ENCODE measurements at places on chromosomes 5 and 9.

DNA sequence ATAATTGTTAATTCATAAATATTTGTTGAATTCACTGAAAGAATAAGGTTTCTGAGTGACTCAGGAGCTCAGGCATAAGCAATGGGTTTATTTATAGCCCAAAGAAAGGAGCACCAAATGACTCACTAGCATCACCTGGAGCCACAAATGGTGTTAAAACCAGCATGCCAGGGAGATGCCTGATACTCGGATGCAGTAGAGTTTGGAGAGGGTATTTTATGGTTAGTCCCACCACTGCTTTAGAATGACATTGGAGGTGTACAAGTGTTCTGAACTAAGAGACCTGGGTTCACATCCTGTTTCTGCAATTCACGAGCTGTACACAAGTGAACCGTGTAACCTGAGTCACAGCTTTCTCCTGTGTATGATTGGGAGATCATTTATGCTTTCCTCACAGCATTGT lies 25.2 kb downstream of the CCL28 start:
- no peak for DNase-seq

DNA sequence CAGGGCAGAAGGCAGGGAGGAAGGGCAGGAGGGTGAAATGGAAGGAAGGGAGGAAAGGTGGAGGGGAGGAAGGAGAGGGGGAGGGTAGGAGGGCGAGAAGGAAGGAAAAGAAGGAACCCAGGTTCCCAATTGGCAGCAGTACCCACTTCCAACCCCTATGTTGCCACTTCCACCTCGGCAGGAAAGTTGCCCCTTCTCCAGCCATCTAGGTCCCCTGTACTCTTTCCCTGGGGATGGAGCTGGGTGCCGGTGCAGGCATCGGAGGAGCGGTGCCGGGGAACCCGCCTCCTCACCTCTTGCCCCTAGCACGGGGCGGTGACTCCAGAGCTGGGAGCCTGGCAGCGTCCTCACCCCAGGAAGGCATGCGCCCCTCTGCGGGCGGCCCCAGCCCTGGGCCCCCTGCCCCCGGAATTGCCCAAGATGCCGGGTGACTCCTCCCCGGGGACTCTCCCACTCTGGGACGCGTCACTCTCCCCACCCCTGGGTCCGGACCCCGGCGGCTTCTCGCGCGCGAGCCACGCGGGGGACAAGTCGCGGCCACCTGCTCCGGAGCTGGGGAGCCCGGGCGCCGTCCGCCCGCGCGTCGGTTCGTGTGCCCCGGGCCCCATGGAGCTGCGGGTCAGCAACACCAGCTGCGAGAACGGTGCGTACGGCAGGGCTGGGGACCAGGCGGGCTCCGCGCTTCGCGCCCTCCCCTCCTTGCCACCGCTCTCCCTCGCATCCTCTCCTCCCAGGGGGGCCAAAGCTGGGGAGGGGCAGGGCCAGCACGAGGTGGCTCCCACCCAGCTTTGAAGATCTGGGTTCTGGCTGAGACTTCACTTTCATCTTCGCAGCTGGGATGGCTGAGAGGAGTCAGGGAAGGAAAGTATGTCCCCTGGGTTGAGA lies at the start of gene NIPAL4:
TSS of gene NIPAL4 (plus strand) at position 499 of the 885 bp plus-strand sequence. CDS start at position 607, 108 bp downstream.
- no peak for DNase-seq

DNA sequence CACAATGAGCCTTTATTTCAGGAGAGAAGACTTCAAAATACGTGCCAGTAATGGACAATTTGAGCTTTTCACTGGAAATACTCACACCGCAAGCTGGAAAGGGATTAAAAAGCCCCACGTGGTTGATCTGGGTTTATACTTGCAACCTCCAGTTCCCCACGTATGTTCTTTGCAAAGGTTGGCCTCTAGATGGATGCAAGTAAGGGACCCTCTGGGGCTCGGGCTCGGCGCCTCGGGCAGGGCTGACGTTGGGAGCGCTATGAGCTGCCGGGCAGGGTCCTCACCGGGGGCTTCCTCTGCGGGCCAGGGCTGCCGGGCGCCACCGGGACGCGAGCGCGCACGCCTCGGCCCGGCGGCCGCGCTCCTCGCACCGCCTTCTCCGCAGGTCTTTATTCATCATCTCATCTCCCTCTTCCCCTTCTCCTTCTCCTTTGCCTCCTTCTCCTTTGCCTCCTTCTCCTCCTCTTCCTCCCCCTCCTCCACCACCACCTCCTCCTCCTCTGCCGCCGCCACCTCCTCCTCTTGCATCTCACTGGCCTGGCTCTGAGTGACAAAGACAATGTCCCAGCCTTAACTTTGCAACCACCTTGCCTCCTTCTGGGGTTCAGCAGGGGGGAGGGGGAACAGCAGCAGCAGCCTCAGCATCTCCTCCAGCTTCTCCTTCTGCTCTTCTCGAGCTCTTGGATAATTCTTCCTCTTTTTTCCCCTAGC lies 701 bp upstream of the ZNF462 start:
- peak; percentile 46 for DNase-seq

GRCh38 chr9:92769286-92769685 lies 4.7 kb upstream of the BICD2 start:
- DNase-seq, result no peak

DNA sequence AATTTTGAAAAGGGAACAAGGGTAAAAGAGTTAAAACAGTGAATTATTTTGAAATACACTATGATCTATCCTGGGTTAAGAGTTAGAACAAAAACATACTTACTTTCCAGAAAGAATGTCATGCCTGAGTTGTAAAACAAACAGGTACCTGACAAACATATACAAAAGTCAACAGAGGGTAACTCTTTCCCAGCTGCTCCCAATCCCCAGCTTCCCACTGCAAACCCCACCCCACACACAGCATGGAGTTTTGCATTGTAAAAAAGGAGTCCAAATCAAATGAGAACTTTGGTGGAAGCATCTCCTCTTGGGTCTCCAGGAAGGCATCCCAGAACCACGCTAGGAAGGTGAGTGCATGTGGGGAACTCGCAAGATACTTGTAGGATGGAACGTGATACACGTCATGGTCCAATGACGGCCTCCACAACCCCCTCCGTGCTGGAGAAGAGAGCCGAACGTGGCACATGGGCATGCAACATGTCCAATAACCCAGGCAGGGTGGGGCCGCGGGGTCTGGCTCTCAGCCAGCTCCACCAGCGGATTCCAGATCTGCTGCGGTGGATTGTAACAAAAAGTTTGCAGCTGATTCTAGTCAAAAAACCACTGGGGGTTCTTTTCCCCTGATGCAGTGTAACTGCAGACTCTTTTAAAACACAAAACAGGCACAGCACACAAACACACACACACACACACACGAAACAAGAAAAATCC lies 55.8 kb downstream of the EPB41L4B start:
- DNase-seq, result no peak
